Right lobe of liver (tissue), 6 donors: ENCODE measurements at places on chromosomes 16 and 17. TPM values are rescaled to one million over a fixed set of nuclear protein-coding genes. Genes with fewer than 3 reads are reported as not detected.

Gene MEAK7
- total RNA-seq: 2.9 TPM

Gene KRT9
- total RNA-seq: not detected

Gene CES3
- 82.4 TPM for total RNA-seq

Gene GUCY2D
- 0.33 TPM for total RNA-seq

Gene ATP2A1
- 0.58 TPM for total RNA-seq

Gene SPHK1
- 0.97 TPM for total RNA-seq

Gene IGFBP4
- 632 TPM for total RNA-seq

Gene CACNA1H
- 9.0 TPM for total RNA-seq

Gene CCL17
- not detected for total RNA-seq

Gene VKORC1
- total RNA-seq: 147 TPM

Gene FBXL19
- total RNA-seq: 3.8 TPM

- DNase-seq: no peak
Measured at GRCh38 chr17:601244-601925, 113.3 kb downstream of the VPS53 start.

DNA sequence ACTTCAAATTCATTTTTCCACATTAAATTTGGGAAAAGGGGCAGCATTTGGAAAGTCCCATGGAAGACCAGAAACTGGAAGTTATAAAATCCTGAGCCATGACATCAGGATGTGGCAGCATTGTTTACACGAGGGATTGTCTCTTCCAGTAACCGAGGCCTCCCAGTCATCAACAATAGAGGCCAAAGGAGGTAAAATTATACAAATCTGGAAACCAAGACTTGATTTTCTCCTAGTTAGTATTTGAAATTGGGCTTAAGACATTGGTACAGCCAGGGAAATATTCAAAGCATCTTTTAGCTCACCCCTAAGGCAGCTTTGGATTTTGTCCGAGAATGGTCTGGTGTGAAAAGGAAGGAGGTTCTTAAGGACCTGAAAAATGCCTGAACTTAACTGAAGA, 251.6 kb upstream of the FOXF1 start:
- DNase-seq: no peak

- no peak for DNase-seq
Measured at GRCh38 chr17:60300949-60301348, 91.0 kb downstream of the USP32 start.

DNA sequence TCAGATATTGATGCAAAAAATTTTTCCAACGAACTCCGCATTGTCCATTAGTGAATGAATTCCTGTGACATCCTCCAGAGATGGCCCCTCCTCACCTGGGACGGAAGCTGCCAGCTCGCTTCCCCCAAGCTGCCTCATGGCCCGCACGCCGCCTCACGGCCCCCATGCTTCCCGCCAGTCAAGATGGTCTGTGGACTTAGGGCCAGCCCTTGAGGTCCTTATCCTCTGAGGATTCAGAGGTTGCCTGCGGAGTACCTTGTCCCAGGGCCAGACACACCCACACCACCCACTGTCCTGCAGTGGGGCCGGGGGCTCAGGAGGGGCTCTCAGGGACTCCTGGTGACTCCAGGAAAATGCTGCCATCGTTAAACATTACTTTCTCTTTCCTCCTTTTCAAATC, 73.6 kb downstream of the SEC14L1 start:
- no peak for DNase-seq

- no peak for DNase-seq
Measured at GRCh38 chr16:15899538-15900100, 11.2 kb upstream of the CEP20 start.

- DNase-seq: no peak
Measured at GRCh38 chr17:68491381-68492231, 20.6 kb upstream of the PRKAR1A start.

DNA sequence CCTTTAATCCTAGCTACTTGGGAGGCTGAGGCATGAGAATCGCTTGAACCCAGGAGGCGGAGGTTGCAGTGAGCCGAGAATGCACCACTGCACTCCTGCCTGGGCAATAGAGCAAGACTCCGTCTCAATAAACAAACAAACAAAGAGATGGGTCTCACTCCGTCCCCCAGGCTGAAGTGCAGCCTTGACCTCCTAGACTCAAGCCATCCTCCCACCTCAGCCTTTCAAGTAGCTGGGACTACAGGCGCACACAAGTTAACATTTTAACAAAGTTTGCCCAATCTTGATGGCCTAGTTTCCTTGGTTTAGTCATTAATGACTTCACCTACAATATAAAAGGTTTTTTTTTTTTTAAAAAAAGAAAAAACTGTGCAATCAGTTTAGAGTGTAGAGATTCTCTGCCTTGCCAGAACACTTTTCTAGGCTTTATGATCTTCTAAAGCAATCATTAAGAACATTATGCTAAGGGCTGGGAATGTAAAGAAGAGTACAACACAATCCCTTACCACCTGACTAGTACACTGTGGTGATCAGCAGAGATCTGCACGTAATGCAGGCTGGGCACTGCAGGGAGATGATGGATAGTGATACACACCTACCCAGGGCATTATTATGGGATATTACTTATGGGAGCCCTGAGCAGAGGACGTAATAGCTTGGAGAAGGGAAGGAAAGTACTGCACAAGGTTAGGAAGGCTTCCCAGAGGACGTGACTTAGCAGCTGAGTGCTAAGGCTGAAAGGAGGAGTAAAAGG, 6.9 kb downstream of the GOT2 start:
- DNase-seq: peak; percentile 67

GRCh38 chr17:34645594-34645993, 66.2 kb downstream of the TMEM132E start:
- DNase-seq: no peak

GRCh38 chr17:76296186-76296585, 11.9 kb downstream of the QRICH2 start:
- DNase-seq: no peak

- DNase-seq: no peak
Measured at GRCh38 chr16:23502466-23502865, 7.8 kb downstream of the GGA2 start.

DNA sequence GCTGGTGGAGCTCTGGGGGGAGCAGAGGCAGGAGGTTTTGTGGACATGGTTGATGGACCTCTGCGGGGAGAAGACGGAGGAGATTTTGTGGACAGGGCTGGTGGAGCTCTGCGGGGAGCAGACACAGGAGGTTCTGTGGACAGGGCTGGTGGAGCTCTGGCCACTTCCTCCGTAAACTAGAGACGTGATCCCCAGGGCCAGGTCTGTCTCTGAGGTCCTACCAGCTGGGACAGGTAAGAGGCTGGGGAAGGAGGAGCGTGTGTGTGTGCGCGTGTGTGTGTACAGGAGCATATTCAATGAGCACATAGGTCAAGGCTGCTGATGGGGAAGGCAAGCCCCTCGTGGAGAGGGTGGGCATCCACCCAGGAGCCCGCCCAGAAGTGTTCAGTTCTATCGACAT, 20.6 kb downstream of the RPH3AL start:
- DNase-seq: peak; percentile 43

- no peak for DNase-seq
Measured at GRCh38 chr16:50509521-50510341, 38.5 kb upstream of the NKD1 start.

- no peak for DNase-seq
Measured at GRCh38 chr16:57518520-57518919, 17.9 kb downstream of the CCDC102A start.
